ENCODE measurements at places on chromosomes 6 and 20. TPM values are rescaled to one million over a fixed set of nuclear protein-coding genes. Genes with fewer than 3 reads are reported as not detected.

BPIFB1 gene
- not detected for total RNA-seq

GGTLC1 gene
- total RNA-seq: not detected

C20orf202 gene
- total RNA-seq: not detected

SRSF12 gene
- 0.25 TPM for total RNA-seq

NUS1 gene
- total RNA-seq: 17.7 TPM

CYP21A2 gene
- total RNA-seq: 9.3 TPM

PSORS1C2 gene
- not detected for total RNA-seq

ZBTB22 gene
- 18.4 TPM for total RNA-seq

ZBTB12 gene
- 1.7 TPM for total RNA-seq

DNA sequence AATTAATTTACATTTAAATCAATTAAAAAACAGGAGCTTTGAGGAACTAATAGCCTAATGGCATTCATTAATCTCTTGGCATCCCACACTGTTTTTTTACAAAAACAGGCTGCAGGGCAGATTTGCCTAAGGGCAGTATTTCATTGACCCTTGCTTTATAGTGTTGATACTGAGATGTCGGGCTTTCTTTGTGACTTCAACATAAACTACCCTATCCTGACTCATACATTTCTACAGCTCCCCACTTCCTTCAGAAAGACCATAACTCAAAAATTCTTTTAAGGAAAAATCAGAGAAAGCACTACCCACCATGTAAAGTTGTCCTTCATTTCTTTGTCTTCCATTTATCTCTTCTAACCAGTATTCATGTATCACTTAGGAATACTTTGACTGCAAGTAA lies 92.2 kb upstream of the NT5E start:
- DNase-seq: no peak

- DNase-seq: no peak
Measured at GRCh38 chr20:4919047-4919704, 82.1 kb downstream of the SLC23A2 start.

DNA sequence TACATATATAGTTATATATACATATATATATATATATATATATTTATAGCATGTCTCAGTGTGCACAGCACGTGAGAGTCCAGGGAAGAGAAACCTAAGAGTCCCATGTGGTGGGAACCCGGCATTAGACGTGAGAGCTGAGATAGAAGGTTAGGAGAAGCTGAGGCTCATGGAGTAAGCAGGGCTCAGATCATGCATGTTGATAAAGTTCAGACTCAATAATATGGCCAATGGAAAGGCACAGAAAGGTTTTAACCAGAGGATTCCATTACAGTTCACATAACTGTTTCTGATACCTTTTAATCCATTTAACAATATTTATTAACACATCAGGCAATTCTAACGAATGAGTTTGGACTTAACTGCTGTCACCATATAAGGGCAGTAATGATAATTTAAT lies 143.4 kb downstream of the MYB start:
- DNase-seq: no peak

GRCh38 chr6:5205035-5205507 lies 55.7 kb downstream of the LYRM4 start:
- DNase-seq: no peak

GRCh38 chr6:11083956-11084355 lies 9.7 kb upstream of the SMIM13 start:
- DNase-seq: no peak

GRCh38 chr6:145241039-145241438 lies 494.3 kb downstream of the EPM2A start:
- no peak for DNase-seq

- no peak for DNase-seq
Measured at GRCh38 chr6:30748851-30749540, 4.6 kb upstream of the IER3 start.

DNA sequence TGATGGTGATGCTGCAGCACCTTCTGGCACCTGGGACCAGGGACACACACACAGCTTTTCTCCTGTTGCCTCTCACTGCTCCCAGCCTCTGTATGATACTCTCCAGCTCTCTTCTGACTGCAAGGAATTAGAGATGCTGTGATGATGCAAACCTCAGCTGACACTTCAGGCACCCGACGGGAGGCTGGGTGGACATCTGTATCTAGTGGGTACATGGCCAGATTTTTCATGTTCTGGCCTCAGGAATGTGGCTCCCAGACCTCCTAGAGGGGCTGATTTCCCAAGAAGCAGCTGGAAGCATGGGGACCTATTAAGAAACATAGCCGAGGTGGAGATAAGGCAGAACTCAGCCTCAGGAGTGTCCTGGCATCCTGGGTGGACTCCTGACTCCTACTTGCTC lies 6.8 kb upstream of the EPB41L1 start:
- no peak for DNase-seq

DNA sequence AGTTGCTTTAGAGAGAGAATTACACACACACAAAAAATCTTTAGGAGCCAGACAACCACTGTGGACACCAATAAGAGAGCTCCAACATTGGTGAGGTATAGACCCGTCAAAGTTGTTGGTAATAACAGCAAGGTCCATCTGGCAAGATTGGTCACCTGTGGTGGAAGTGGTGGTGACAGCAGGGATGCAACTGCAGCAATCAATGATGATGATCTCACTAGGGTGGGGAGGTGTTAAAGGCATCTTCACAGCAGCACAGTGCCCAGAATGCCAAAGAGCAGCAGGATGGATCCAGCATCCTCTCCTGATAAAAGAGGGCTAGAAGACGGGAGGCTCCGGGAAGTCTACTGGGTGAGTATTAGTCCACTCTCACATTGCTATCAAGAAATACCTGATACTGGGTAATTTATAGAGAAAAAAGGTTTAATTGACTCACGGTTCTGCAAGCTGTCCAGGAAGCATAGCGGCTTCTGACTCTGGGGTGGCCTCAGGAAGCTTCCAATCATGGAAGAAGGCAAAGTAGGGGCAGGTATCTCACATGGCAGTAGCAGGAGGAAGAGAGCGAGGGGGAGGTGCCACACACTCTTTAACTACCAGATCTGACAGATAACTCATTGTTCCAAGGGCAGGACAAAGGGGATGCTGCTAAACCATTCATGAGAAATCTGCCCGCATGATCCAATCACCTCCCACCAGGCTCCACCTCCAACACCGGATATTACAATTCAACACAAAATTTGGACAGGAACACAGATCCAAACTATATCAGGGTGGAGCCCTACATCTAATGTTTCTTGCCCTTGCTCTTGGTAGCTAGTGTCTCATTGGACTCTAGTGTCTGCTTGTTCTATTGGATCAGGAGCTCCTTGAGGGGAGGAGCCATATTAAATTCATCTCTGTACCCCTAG lies 48.9 kb downstream of the KLHL31 start:
- DNase-seq: no peak

GRCh38 chr6:18215436-18215835 lies 48.9 kb downstream of the DEK start:
- DNase-seq: no peak

- no peak for DNase-seq
Measured at GRCh38 chr6:43544461-43544860, 27.6 kb downstream of the POLR1C start.

DNA sequence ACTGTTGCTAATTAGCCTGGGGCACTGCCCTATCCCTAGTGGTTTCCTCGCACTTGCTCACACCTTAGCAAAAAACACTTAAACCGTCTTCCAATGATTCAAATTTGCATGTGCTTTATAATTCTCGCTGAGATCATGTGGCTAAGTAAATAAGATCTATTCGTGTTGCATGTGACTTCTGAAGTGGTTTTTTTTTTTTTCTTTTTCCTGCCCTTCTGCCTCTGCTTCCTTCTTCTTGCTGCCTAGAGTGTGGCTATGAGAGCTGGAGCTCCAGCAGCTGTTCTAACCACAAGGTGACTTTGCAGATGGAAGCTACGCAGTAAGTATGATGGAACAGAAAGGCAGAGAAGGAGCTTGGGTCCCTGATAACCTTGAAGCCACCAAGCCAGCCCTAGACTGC lies 36.5 kb downstream of the SULF2 start:
- DNase-seq: no peak

DNA sequence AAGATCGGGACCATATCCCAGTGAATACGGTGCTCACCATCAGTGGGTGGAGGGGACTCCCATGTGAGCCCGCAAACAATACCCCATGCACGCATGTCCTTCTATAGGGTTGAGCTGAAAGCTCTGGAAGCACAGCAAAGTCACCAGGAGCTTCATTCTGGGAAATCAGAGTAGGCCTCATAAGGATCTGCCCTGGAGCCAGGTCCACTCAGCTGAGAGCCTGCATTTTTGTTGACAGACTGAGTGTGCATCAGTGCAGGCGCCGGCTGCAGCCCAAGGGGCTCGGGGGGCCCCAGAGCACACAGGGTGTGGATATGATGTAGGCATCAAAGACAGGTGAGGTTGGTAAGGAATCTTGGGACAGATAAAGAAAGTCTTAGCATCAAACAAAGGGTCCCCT lies 79.8 kb upstream of the CD93 start:
- no peak for DNase-seq

GRCh38 chr6:22928775-22929174 lies 359.4 kb downstream of the HDGFL1 start:
- no peak for DNase-seq

DNA sequence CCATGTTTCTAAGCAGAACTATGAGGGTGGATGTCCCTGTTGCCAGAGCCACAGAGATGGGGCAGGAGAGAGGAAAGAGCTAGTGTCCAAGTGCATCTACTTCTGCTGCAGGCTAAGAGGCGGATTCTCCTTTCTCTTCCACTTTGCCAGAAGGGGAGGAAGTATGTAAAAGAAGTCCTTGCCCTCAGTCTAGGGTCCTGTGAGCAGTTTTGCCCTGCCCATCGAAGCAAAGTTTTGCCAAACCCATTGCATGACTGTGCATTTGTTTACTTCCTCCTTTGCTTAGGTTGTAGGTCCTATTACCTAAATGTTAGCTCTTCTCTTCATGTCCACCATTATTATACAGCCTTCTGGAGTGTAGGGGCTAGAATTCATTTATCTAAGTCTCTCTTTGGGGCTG lies 106.2 kb upstream of the ARMC2 start:
- DNase-seq: no peak

DNA sequence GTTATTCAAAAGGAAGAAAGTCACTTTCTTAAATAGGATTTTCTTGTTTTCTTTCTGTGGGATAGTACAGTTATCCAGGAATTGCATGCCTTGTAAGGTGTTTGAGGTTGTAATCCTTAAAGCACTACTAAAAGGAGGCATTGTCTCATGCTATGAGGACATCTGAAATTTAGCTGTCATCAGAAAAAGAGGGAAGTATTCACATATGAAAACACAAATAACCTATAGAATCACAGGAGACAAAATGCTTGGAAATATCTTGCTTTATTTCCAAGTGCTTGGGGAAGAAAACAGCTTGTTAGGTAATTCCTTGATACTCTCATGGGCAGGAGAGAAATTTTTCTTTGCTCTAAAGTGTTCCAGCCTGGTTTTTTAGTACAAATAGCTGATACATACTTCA lies 40.1 kb downstream of the HECA start:
- DNase-seq: no peak

DNA sequence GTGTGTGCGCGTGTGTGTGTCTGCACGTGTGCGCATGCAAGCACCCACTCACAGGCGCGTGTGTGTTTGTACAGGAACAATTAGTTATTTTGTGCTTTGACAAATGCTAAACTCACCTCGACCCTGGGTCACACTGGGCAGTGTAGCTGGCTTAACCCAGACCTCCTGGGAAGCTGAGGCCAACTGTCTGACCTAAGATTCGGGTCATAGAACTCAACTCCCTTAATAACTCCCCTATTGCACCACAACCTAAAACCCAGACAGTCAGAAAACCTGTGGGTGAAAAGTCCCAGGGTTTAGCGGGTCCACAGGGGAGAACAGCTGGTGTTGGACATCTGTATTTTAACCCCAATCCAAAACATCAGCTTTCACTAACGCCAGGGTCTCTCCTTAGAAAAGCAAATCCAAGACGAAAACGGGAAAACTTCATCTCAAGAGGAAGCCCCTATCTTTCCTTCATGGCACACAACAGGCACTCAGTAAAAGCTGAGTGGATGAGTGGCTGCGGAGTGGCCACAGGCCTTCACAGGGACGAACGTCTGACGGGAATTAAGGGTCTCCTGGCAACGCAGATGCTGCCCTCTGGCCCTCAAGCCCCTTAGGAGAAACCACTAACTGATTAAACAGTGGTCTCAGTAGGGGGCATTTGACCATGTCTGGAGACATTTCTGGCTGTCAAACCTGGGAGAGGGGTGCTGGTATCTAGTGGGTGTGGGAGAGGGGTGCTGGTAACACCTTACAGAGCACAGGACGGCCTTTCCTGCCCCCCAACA lies 4.5 kb downstream of the PMEPA1 start:
- no peak for DNase-seq

DNA sequence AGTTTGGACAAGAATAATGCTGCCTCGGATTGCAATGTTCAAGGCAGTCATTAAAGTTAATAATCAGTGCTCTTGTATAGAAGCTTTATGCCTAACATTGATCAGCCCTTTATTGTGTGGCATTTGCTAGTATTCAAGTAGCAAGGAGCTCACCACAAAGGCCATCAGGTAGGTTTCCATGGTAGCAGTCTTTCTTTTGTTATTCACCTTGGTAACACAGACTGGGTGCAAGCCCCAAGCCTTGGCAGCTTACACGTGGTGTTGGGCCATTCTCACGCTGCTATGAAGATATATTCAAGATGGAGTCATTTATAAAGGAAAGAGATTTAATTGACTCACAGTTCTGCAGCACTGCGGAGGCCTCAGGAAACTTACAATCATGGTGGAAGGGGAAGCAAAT lies 149.3 kb downstream of the ADAT2 start:
- DNase-seq: no peak
